NK-92 treated with Interleukin-12 subunit alpha and Interleukin-12 subunit beta, amount 100 ng/mL, for 24 hours (cell line): ENCODE measurements at places on chromosomes 16 and 17.

GRCh38 chr16:868846-869822 lies 68.6 kb upstream of the GNG13 start:
- no peak for DNase-seq

GRCh38 chr16:57406881-57407280 lies 2.3 kb downstream of the CCL17 start:
- DNase-seq: no peak

GRCh38 chr16:57807968-57808528 lies 5.8 kb upstream of the KIFC3 start:
- DNase-seq: no peak

DNA sequence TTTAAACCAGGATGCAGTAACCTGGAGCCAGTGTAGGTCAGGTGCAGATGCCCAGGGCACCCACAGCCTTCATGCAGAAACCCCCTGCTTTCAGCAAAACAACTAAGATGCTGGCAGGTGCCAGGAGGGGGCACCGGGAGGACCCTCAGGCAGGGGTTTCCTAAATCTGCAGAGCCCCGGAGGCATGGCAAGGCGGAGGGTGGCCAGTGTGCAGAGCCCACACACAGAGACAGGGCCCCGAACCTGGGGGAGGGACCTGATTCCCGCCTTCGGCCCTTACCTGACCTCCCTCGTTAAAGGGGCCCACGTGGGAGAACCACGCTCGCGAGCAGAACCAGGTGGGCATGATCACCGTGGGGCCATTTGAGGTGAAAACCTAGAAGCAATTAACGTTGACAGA lies 114.0 kb upstream of the METRNL start:
- no peak for DNase-seq

DNA sequence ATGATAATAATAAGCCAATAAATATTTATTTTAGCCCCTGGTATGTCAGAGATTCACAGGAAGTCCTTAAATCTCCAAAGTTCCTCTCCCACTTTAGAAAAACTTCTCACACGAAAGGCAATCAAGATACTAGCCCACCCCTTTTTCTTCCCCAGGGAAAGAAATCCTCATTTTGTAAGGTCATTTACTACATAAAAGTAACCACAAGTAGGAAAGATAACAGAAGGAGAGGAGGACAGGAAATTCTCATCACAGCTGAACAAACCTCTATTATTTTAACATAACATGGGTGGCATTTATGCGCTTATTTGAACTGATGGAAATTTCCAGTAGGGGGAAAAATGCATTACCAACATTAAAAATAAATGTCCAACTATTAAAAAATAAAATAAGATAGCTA lies 3.4 kb downstream of the FAM222B start:
- DNase-seq: no peak

GRCh38 chr17:45692661-45693060 lies 91.5 kb upstream of the CRHR1 start:
- no peak for DNase-seq

GRCh38 chr17:30886187-30886586 lies 19.9 kb downstream of the TEFM start:
- no peak for DNase-seq

- no peak for DNase-seq
These were observed 8.1 kb downstream of the FTO start for GRCh38 chr16:53712065-53712464.

DNA sequence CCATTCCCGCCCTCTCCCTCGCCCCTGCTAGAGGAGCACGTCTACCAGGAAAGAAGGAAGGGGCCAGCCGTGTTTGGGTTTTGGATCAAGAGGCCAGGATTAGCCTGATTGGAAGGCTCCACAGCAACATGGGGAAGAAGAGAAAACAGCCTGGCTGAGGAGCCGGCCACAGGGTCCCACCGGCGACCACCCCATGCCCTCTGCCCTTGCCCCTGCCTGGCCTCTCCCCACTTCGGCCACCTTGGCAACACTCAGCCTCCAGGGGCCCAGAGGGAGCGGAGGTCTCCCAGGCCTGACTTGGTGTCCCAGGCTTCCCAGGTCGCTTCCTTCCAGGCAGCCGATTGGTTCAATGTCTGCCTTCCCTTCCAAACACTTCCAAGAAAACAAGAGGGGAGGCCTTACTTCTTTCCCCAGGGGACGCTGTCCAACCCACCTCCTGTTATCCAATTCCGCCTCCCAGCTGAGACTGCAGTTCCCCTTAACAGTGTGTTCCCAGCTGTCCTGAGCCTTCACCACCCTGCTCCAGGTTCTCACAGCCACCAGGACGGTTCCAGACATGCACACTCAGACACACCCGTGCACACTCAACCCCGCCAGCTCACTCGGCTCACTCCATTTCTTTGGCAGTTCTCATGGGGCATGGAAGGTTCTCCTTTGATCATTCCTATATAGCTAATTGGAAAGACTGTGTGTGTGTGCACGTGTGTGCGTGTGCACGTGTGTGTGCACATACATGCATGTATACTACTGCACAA lies 65.4 kb downstream of the RBFOX3 start:
- no peak for DNase-seq

DNA sequence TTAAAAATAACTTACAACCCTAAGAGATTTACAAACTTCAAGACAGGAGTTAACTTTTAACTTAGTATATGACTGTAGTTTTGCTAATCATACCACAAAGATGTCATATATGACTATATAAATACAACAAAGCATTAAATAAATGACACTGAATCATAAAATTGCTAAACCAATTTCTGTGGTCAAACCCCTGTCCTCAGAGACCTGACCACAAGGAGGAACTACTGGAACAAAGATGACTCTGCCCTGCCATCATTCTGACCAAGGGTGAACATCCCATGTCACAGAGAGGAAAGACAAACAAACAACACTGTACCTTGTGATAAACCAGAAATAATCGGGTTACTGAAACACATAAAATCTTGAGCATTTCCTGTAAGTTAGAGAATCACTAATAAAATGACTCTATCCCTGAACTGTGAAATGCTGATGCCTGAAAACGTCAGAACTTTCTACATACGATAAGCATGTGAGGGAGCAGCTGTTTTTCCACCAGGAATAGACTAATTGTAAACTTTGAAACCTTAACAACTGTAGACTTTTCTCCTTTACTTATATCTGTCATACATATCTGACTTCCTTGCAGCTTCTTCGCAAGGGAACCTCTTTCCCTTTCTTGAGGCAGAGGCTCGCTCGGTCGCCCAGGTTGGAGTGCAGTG lies 47.9 kb downstream of the WDR59 start:
- DNase-seq: no peak

DNA sequence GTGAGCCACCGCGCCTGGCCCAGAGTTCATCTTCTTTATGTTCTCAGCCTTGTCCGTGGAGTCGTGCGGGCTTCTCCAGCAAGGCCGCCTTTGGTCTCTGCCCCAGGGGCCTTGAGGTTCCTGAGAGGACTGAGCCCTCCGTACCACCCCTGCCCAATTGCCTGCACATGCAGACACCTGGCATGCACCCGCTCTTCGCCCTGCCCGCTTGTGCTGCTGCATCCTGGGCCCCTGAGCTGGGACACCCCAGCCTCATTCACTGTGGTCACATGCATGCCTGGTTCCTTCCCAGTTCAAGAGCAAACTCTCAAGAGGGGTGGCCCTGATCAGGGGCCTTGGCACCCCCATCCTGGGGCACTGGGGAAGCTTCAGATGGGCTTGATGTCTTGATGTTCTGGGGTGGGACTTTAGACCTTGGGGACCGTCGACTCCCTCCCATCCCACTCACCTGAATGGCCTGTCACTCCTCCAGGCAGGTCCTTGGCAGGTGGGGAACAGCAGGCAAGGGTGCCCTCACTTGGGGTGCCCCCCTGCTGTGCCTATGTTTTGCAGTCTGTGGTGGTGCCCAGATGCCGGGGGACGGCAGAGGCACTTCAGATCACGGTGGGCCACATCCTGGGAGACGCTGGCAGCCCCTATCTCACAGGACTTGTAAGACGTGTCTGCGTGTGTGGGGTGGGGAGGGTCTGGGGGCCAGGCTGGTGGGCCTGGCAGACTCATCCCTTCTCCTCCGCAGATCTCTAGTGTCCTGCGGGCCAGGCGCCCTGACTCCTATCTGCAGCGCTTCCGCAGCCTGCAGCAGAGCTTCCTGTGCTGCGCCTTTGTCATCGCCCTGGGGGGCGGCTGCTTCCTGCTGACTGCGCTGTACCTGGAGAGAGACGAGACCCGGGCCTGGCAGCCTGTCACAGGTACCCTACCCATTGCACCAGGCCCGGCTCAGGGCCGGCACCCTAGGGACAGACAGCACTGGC lies 12.7 kb upstream of the SPNS2 start:
- no peak for DNase-seq

DNA sequence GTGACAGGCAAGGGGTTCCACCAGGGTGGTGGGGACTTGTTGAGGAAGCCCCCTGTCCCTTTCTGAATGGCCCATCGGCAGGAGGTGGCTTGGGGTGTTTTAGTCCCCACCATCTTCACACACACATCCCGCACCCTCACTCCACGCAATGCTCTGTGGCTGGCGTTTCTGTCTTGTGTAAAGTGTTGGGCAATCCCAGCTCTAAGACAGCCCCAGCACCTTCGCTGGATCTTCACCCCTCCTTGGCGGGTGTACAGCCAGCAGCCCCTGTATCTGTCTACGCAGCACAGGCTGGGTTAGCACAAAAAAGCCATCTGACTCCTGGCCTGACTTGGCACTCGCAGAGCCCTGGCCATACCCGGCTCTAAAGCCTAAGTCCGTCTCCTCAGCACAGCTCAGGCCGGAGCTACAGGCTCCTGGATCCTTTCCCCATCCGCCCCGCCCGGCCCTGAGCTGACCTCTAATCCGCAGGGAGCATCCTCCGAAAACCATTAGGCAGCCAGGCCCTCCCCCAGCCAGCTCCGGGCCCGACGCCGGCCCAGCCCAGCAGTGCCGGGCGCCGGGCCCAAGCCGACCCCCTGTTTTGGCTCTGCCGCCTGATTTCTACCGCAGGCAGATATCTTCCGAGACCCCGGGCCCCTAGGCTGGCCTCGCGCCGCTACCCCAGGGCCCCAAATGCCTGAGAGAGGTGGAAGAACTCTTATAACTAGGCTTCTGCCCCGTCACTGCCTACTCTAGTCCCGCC lies 42.4 kb upstream of the TAC4 start:
- no peak for DNase-seq

GRCh38 chr16:70777973-70778406 lies 23.0 kb downstream of the VAC14 start:
- no peak for DNase-seq

DNA sequence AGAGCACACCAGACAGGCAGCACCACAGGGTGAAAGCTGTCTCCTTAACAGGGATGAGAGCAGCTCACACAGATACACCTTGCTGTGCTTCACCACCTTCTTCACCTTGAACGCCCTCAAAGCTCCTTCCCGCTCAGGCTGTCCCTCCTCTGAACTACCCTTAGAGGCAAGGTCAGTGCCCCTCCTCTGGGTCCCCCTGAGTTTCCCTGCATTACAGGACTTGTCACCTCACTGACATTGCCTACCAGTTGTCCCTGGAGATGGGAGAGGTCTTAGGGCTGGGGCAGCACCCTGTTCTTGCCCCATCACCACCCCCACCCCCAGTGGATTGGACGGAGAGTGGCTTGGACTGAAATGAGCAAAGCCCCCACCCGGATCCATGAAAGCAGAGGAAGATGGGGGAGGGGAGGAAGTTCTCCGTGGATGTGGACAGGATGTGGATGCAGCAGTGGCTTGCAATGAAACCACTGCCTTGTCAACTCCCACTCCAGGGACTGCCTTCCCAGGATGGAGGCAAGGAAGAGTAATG lies 73.2 kb upstream of the CDH5 start:
- DNase-seq: no peak

DNA sequence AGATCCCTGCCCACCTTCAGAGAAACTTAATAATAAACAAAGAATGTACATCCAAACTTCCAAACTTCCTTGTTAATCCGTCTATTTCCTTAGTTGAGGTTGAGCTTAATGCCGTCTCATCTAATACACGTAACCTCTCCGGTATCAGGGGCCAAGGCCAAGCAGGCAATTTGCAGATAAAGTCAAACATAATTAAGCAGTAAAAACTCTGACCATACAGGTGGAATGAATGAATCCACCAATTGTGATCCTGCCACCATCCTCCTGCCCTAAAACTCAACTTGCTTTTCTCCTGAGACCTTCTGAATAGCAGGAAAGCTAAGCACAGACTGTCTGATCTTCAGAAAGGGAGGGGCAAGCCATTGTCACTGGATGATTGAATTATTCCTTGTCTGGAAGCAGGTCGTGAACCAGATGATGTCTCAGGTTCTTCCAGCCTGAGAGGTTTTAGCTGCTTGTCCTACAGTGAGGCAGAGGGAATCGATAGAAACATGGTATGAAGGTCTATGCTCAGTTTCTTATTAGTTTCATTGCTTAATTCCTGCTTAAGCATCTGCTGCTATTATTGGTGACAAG lies 1111.8 kb upstream of the EEF2KMT start:
- DNase-seq: no peak

DNA sequence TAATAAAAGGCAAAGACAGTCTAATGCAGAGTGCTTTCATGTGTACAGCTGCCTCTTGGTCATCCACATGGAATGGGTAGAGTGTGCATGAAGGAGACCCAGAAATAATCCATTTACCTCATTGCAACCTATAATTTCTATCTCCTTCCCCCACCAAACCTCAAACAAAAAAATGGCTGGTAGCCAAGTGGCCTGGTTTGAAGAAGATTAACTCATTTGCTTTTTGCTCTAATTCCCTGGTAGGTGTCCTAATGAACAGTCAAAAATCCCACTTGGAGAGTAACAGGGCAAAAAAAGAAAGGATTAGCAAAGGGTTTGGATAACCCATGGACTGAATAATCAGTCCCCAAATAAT lies 13.0 kb upstream of the LYRM9 start:
- DNase-seq: no peak

DNA sequence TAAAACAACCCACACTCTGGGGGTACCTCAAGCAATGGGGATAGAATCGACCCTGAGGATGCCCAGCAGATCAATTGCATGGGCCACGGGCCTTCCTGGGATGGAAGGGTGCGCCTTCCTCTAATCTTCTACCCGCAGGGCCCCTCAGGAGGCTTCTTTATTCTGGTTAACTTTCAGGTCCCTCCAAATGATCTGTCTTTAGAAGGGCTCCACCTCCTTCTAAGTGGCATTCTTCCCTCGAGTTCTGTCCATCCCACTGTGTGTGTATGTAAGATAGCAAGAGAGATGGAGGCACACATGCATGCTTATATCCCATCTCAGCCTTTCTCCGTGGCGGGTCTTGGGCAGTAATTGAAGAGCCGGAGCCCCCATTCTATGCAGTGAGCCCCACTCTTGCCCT lies 125.7 kb downstream of the MRM1 start:
- no peak for DNase-seq

DNA sequence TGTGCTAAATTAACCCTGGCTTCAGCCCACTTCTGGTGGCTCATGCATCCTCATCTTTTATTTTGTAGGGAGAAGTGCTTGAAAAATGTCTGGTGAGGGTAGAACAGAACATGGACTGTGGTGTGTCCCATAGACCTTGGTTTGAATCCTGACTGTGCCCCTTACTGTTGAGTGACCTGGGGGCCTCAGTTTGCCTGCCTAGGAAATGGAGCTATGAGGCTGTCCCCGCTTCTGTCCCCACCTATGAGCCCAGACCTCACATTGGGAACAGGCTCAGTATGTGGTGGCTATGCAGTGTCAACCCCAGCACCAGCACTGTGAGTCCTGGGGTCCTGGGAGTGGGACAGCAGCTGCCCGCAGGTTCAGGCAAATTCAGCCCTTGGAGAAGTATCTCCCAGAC lies 186.3 kb upstream of the GSE1 start:
- no peak for DNase-seq
